ENCODE measurements at places on chromosomes 2 and 18.
A peak's percentile ranks its signal among the peaks of the same experiment; 100 is the strongest.

- DNase-seq, result no peak
Observed at GRCh38 chr18:47758000-47758399, 172.5 kb downstream of the SMAD2 start.

DNA sequence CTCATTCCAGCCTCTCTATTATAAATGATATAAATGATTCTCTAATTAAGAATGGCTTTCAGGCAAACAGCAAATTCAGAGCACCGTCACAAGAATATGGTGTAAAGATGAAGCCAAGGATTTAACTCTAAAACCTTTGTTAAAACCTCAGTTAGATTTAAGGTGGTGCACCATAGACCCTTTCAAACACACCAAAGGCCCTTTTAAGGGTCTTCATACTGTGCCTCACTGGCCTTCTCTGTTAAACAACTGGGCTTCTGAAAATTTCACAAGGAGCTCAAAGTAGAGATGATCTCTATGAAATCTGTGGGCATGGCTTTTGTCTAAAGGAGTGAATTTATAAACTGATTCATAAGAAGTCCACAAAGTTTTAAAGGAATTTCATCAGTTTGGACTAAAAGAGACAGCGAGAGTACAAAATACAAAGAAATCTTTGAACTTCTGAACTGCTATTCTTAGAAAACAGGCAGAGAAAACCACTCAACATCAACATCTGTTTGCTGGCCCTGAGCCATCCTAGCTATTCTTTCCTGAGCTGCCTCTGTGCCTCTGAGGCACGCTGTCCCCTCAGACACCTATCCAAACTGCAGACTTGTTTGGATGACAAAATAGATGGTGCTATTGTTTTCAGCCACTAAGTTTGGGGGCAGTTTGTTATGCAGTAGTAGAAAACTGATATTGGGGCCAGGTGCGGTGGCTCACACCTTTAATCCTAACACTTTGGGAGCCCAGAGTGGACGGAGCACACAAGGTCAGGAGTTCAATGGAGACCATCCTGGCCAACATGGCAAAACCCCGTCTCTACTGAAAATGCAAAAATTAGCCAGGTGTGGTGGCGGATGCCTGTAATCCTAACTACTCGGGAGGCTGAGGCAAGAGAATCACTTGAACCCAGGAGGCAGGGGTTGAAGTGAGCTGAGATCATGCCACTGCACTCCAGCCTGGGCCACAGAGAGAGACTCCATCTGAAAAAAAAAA is 72.9 kb upstream of the MYCN start:
- DNase-seq, result no peak

DNA sequence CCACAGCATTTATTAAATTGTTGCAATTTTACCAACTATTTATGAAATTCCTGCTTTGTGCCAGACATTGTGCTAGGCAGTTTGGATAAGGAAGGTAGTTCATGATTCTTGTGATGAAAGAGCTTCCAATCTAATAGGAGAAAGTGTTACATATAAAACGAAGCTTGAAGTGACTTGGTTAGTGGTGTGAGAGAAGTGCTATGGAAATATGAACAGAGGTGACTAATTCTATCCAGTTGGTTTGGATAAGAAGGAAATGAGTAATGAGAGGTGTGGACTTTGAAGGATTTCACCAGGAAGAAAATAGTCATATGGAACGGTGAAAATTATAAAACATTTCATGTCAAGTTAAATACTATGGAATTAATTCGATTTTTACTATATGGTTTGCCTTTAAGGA is 48.6 kb downstream of the EML6 start:
- DNase-seq, result no peak

DNA sequence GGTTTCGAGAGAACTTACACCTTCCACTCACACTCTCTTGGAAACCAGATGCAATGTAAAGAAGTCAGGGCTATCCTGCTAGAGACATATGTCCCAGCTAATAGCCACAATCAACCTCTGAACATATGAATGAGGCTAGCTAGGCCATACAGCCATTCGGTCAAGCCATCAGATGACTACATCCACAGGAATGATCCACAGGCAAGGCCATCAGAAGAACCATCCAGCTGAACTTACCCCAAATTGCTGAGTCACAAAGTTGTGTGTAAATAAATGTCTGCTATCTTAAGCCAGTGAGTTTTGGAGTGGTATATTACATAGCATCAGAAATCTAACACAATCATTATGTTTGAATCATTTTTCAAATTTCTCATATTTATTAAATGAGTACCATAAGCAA is 5.2 kb upstream of the SPAST start:
- DNase-seq, result no peak

- no peak for DNase-seq
Observed at GRCh38 chr2:101418460-101419095, 31.3 kb upstream of the CREG2 start.

GRCh38 chr18:50992351-50992762 is 24.5 kb downstream of the ELAC1 start:
- DNase-seq, result no peak

GRCh38 chr2:88903749-88904353 is 212.4 kb downstream of the RPIA start:
- DNase-seq, result peak; percentile 42
